ENCODE measurements at places on chromosomes 6 and 20.

DNA sequence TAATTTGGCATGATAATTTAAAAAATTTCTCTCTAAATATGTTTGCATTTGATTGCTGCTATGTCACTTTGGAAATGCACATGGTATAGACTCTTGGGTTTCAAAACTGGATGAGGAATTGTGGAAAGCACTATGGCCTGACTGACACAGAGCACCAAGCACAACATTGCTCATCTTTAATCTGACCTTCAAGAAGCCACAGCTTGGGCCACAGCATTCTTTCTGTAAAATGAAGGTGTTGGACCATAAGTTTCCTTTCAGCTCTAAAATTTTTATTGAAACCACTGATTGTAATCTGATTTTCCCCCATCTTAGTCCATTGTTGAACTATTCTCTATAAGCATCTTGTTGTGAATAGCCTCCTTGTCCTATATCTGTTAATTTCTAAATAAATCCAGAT is 41.0 kb downstream of the QKI start:
- no peak for DNase-seq

DNA sequence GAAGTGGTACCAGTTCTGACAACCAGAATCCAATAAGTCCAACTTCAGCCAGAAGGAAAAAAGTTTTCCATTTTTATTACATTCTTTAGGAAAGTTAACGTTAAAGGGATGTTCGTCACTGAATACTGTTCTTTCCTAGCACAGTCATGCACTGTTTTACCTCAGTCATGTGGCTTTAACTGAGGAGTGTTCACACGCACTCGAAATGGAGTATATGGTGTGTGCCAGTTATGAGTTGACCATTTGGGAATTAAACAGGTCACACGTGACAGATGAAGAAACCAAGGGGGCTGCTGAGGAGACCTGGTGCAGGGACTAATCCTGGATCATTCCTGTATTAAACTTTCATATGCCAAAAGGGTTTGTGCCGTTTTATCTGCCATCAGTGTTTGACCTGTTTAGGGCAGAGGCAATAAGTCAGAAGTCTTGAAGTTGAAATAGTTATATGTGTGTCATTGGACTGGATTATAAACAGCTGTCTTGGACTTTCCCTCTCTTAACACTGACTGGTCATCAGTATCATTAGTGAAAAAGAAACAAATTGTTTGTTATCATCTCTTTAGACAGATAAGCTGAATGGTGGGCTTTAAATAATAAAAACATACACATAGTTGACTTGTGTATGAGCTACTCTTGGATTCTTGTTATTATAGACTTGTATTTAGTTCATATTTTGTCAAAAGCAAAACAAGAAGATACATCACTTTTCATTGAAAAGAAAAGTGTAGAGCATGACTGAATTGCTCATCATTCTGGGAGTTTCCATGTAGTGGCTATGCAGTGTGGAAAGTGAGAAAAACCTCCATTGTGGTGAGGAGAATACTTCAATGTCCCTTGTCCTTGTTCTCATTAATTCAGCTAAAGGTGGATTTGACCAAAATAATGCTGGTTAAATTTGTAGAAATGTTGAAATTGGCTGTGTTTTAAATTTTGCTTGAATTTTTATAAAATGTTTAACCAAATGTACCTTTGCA is 123.5 kb upstream of the SAMD5 start:
- no peak for DNase-seq

DNA sequence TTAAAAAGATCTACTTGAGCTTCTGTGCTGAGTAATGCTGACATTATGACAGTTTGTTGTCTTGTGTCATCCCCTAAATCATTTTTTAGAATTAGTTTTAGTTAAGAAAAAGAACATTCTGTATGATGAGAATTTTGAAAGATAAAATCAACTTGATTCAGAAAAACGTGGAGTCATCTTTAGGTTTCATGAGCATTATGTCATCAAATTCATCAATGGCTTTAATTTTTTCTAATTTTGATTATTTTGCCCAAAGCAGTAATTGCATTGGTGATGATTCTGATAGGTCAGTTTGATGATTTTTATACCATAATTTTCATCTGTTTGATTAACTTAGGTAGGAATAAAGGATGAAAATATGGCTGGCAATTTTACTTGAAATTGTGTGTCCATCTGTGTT is 26.6 kb upstream of the ADGRF4 start:
- no peak for DNase-seq

DNA sequence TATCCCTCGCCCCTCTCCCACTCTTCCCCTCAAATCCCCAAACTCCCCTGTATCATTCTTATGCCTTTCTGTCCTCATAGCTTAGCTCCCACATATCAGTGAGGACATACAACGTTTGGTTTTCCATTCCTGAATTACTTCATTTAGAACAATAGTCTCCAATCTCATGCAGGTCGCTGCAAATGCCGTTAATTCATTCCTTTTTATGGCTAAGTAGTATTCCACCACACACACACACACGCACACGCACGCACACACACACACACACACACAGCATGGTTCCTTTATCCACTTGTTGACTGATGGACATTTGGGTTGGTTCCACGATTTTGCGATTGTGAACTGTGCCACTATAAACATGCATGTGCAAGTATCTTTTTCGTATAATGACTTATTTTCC is 112.7 kb downstream of the KIF13A start:
- DNase-seq: no peak

DNA sequence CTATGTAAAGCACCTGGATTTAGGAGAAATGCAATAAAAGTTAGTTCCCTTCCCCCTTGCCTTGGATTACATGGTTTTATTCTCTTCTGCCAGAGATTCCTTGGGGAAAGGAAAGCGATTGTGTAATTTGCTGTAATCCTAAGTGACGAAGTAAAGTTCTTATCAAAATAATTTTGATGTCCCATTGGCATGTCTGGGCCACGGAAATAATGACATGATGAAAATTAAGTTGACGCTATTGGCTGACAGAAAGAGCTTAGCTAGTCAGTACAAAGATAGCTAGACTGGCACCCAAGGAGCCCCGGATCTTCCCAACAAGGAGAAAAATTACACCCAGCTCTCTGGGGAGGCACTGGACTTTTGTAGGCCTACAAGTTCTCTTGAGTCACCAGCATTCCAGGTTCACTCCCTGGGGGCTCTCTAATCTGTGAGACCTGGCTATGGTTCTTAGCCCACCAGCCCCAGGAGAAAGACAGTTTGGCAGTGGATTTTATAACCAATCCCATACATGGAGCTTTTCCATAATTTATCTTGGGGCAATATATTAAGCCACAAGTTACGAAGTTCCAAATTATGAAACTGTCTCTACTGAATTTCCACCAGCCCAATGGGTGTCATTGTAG is 59.9 kb downstream of the FOXA2 start:
- no peak for DNase-seq

All from astrocyte of the cerebellum (primary cell).